GM04504 (cell line): ENCODE measurements at places on chromosomes 7 and 10.

- DNase-seq, result no peak
These were observed 59.7 kb downstream of the COBL start for GRCh38 chr7:51256916-51257315.

- no peak for DNase-seq
These were observed 624.3 kb upstream of the MBL2 start for GRCh38 chr10:53396876-53397275.

DNA sequence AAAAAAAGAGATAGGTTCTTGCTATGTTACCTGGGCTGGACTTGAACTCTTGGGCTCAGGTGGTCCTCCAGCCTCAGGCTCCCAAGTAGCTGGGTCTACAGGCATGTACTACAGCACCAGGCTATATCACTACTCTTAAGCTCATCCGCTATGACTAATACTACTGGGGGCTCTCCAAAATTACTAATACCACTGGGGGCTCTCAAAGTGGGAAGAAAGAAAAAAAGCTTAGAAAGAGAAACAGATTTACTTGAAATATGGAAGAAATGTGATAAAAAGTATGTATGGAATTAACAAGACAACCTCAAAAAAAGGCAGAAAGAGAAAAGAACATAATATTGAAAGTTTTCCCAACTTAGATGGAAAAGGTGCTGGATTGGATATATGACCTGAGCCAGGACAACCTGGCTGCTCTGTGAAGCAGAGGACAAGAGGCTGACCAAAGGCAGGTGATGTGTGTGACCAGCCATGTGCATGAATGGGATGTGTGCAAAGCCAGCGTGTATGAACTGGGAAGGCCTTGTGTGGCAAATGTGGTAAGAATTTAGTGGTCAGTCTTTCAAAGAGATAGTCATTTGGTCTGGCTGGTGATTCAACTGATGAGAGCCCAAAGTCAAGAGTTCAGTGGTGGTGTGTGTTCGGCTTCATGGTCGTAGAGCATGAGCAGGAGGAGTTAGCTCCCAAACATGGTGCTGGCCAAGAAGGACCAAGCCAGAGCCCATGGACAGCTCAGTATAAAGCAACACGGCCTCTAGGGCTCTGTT lies 232.4 kb upstream of the KLF14 start:
- peak; percentile 55 for DNase-seq

DNA sequence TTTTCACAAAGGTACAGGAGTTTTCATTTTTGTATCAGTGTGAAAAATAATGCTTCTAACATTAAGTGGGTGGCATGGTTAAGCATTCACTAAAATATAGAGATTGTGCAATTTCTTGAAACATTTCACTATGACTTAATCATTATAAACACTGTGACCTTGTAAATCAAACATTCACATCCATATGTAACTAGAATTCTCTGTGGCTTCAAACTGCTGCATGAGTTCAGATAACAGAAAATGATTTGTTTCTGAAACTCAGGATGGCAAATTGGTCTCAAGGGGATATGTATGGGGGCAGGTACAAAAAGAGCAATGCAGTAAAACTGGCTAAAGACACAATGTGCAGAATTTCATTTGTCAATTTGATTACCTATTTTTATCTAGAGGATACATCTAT lies 3.8 kb downstream of the FAM133B start:
- no peak for DNase-seq

GRCh38 chr10:75032813-75033212 lies 78.6 kb upstream of the SAMD8 start:
- no peak for DNase-seq

GRCh38 chr10:131724891-131725580 lies 175.8 kb upstream of the PPP2R2D start:
- DNase-seq, result no peak

DNA sequence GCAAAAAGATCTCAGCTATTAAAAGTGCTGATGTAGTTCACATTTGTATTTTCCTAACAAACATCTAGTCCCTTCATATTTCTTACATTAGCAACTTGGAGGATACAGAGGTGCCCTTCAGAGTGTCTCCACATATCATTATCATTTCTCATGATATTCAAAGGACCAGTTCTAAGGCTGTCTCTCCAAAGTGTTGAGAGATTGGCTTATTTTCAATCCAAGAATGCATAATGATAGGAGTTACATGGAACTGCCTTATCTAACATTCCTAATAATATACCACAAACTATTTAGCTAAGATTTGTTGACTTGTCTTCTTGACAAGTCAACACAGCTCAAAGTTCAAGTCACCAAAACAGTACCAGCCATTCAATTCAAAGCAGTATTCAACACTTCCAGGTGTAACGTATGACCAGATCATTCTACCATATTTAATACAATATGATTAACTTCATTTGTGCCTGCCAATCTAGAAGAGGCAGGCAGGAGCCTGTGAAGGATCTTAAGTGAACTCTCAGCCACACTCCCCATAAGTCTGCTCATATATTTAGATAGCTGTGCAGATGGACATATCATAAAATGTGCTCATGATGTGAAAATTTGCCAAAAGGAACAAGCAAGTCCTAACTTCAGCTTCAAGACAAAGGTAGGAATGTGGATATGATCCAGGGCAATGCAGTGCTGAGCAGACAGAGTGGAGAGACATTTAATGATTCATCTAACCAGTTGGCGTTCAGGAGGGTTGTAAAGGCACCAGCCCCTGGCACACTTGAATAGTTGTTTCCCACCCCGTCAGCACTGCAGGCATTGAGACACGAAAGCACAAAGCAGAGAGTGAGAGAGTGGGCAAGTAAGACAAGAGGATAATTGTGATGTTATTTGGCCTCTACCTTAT lies 108.3 kb downstream of the MTERF1 start:
- DNase-seq, result no peak

DNA sequence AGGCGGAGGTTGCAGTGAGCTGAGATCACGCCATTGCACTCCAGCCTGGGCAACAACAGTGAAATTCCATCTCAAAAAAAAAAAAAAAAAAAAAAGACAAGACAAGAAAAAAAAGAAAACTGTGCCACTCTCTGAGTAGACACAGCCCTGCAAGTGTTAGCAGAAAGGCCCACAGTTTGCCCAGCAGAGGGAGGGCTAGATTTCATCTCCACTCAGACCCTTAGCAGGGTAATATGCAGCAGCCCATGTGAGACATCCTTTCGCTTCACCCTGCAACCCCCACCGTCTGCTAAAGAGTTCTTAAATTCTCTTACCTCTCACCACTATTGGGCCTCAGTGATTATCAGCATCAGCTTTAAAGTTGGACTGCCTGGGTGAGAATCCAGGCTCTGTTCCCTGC lies 38.2 kb downstream of the CTNNA3 start:
- no peak for DNase-seq
